Renal pelvis (tissue), 12 donors: ENCODE measurements at places on chromosomes 13 and 19.

DNA sequence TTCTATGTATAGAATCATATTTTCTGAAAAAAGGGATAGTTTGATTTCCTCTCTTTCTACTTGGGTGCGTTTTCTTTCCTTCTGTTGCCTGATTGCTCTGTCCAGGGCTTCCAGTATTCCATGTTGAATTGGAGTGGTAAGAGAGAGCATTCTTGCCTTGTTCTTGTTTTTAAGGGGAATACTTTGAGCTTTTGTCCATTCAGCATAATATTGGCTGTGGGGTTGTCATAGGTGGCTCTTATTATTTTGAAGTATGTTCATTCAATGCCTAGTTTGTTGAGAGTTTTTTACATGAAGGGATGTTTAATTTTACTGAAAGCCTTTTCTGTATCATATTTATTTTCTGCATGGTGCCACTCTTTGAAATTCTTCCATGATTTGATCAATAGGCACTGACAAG, 173.5 kb upstream of the IRS2 start:
- DNase-seq = no peak

GRCh38 chr13:77391475-77391874, 64.6 kb upstream of the MYCBP2 start:
- DNase-seq = no peak

DNA sequence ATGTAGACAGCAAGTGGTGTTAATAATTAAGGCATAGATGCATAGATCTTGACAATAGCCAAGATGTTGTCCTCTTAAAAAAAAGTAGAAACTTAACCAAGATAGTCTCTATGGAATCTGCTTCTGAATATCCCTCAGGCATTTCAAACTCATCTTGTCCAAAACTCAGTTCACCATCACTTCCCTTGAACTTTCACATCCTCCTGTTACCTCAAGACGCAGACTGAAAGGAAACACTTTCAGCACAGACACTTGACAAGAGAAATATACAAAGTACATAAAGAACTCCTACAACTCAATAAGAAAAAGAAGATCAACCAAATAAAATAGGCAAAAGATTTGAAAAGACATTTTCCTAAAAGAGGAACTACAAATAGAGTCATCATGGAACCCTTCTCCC, 451.1 kb downstream of the FOXO1 start:
- no peak for DNase-seq

GRCh38 chr13:34369931-34370330, 552.0 kb downstream of the RFC3 start:
- no peak for DNase-seq

- no peak for DNase-seq
Observed at GRCh38 chr19:6047741-6048251, 62.5 kb downstream of the RFX2 start.

GRCh38 chr13:79727086-79727485, 246.1 kb downstream of the NDFIP2 start:
- DNase-seq = no peak

- no peak for DNase-seq
Observed at GRCh38 chr19:35363001-35363590, 4.8 kb downstream of the FFAR3 start.

GRCh38 chr19:4267101-4267900, 11.8 kb upstream of the SHD start:
- no peak for DNase-seq

GRCh38 chr19:10424011-10424637, 3.8 kb downstream of the PDE4A start:
- DNase-seq = peak; percentile 73

DNA sequence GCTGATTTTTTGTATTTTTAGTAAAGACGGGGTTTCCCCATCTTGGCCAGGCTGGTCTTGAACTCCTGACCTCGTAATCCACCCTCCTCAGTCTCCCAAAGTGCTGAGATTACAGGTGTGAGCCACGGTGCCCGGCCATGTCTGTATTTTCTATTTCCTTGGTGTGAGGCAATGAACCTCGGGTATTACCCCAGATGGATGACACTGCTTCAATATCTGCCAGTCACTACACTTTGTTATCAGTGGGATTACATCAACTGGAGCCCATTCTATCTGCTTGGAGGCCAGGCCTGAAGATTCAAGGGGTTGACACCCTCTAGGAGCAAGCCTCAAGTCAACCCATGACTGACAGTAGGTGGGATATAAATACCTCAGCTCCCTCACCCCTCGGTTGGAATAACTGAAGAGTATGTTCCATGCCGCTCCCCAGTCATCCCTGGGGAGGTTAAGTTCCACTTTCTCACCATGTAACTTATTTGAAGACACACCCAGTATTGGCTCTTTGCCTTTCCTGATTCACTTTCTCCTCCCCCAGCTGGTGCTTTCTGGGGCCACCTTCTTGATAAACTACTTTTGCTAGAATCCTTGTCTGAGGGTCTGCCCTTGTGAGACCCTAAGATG, 992 bp upstream of the ADGRE1 start:
- no peak for DNase-seq

DNA sequence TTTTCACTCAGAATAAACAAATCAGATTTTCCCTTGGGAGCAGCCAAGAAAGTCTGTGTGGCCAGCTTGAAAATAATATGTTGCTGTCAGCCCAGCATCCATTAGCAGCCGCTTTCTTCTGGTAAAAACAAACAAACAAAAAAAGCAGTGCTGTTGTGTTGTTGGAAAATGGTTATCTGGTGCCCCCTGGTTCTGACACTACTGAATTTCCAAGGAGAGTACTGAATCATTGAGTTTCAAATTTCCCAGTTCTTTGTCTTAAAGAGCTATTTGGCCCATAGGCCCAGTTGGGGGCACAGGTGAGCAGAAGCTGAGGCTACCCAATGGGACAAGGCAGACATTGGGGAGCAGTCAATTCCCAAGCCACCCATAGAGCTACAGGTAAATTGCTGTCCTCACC, 995.9 kb downstream of the UQCRFS1 start:
- DNase-seq = peak; percentile 19

DNA sequence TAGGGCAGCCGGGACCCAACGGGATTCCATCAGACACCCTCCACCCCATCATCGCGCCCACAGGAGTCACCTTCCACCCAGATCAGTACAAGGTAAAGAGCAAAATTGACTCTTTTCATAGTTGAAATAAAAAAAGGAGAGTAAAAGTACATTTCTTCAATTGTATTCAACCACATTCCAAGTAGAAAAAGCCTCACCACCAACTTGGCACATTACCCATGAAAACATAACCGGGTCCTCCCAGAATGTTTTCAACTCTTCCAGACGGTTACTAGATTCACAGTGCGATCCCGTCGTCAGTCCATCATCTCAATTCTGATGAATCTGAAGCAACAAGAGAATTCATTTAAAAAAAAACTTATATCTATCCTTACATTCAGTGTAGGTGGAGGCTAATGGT, 125.2 kb downstream of the RAB20 start:
- no peak for DNase-seq

- no peak for DNase-seq
Observed at GRCh38 chr13:58960888-58961287, 1202.8 kb downstream of the DIAPH3 start.

DNA sequence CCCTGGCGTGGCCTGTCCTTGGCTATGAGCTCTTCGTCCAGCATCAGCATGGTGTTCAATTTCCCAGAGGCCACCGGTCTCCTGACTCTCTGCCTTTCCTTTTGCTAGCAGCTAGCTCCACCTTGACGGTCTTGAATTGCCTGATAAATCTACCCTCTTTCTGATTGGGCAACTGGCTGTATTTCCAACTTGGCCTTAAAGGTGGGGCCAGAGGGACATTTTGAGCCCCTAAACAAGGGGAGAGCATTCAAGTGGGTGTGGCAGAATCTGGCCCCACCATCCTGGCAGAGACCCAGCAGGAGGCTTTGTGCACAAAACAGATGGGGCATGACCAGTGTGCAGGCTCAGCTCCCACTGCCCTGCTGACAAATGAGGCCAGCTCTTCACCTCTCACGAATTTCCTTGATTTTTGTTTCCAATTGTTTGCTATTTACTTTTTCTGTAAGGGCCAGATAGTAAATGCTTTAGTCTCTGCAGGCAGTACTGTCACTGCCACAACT, 148.9 kb upstream of the VSTM2B start:
- no peak for DNase-seq

DNA sequence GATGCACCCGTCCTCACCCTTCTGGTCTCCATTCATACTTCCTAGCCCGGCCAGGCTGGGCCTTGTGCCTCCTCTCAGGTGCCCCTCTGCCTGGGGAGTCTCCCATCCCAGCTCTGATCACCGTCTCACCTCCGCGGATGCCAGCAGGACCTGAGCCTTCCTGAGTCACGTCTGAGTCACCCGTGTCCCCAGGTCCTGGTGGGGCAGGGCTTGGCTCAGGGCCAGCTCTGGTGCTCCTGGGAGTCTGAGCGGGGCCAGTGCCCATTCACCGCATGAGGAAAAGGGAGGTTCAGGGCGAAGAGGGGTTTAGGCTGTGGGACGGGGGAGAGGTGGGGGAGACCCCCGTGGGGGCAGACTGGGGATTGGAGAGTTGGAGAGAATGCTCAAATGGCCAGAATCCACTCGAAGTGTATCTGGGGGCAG, 593 bp downstream of the ATP8B3 start:
- DNase-seq = no peak

GRCh38 chr19:12757544-12758274, 6.1 kb downstream of the BEST2 start:
- no peak for DNase-seq

GRCh38 chr19:56748378-56748777, 76.8 kb upstream of the ZNF835 start:
- peak; percentile 54 for DNase-seq

DNA sequence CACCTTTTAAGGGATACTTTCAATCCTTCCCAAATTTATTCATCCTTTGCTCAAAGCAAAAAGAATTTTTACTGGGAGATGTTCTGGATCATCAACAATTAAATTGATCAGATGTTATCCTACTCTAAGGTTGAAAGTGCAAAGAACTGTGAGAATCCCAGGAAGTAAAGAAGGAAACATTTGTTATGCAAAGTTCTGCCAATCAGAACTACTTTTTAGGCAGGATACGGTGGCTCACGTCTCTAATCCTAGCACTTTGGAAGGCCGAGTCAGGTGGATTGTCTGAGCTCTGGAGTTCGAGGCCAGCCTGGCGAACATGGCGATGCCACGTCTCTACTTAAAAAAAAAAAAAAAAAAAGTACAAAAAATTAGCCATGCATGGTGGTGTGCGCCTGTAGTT, 882.3 kb downstream of the DIAPH3 start:
- no peak for DNase-seq

- DNase-seq = no peak
Observed at GRCh38 chr19:4115818-4116385, 8.0 kb downstream of the MAP2K2 start.

GRCh38 chr13:68588623-68589022, 1358.5 kb upstream of the PCDH9 start:
- no peak for DNase-seq

- DNase-seq = no peak
Observed at GRCh38 chr13:23541221-23541824, 28.9 kb upstream of the TNFRSF19 start.

GRCh38 chr13:85565652-85566051, 233.6 kb downstream of the SLITRK6 start:
- no peak for DNase-seq

GRCh38 chr19:34416021-34416545, 11.9 kb downstream of the PDCD2L start:
- no peak for DNase-seq

DNA sequence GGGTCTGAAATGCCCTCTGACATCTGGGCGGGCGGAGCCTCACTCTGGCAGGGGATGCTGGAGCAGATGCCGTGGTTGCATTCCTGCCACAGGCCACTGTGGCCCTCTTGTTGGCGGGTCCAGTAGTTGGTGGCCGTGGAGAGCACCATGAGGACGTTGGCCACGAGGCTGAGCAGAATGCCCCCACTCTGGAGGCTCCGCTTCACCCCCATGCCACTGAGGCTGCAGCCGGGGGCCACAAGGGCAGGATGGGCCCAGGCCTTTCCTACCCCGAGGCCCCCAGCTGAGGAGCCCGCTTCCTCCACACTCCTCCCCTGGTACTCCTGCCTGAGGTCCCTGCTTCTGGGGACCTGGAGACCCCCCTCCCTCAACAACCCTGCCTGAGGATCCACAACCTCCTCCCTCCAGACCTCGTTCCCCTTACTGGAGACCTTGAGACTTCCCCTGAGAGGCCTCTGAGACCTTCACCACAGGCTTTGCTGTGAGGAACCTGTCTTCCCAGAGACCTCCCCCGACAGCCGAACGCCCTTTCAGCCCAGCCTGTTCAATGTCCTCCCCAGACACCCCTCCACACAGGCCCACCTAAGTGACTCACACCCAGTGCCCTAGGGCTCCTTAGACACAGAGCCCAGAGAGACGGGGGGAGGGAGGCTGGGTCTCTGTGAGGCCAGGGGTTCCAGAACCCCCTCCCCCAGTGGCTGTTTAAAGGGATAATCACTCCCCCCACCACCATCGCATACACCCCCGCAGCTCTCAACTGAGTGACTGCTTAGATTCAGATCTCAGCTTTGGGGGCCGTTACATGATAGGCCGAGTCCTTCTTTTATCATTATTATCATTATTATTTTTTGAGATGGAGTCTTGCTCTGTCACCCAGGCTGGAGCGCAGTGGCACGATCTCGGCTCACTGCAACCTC, at the start of gene CLDND2:
TSS of gene CLDND2 (minus strand) at position 638 of the 917 bp plus-strand sequence. CDS start at position 212, 426 bp downstream.
- DNase-seq = no peak

DNA sequence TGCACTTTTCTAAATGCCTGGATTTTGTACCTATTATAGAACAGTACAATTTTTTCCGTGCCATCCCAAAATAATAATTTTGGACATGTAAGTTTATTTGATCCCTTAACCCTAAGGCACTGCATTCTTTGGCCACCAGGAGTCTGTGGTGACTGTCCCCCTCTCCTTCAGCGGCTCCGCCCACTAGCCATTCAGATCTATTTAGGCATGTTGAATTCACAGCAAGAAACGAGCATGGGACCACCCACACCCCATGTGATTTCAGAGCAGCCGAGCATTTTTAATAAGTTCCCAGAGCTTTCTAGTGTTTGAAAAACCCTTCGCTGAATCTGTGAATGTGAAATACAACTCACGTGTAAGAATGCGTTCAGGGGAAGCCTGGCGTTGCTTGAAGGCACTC, 567.5 kb downstream of the MYO16 start:
- DNase-seq = no peak

GRCh38 chr13:97477844-97478243, 43.9 kb downstream of the RAP2A start:
- DNase-seq = peak; percentile 67

- no peak for DNase-seq
Observed at GRCh38 chr13:94093652-94094315, 385.7 kb downstream of the DCT start.

DNA sequence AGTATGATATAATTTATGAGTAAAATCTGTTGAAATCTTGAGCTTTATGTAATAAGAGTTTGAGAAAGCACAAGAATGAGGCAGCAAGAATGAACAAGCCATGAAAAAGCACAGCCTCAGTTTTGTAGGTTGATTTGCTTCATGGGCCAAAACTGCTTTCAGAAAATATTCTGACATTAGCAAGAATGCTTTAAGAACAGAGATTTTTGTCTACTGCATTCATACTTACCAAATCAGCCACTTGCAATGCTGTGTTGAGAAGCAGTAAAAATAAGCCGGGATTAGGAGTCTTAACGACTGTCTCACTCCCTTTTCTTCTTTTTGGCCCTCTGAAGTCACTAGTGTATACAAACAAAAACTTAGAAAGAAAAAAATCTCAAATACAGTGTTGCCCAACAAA, 114.5 kb downstream of the POSTN start:
- no peak for DNase-seq
